ENCODE measurements at places on chromosomes 4 and X. TPM values are rescaled to one million over a fixed set of nuclear protein-coding genes. Genes with fewer than 3 reads are reported as not detected.

GCNA gene
- 1.2 TPM for total RNA-seq

DNA sequence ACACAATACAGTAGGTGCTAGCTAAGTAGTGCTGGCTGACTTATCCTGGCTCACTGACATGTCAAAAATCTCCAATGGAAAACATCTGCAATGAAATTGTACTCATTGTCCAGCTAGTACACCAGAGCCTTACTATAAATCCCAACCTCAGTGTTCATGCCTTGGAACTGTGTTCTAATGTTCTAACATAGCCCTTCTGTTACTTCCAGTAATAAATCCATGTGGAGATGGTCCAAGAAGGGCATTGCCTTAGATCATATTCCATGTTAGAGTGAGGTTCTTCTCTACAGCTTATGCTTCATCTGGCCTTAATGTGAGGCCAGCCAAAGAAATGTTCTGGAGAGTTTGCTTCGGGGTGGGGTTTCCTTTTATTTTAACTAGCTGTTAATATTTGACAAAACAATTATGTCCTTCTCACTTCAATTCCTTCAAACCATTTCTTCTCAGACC lies 25.1 kb downstream of the ENOX2 start:
- no peak overlapping the region for H3K4me3 ChIP-seq
- no peaks in the 10 kb centered on the region for H3K27me3 ChIP-seq
- H3K36me3 ChIP-seq: no peaks in the 10 kb centered on the region
- DNase-seq: no peak

- H3K27me3 ChIP-seq: no peaks in the 10 kb centered on the region
- no peaks in the 10 kb centered on the region for H3K4me1 ChIP-seq
- no peak overlapping the region for H3K4me3 ChIP-seq
- no peaks in the 10 kb centered on the region for H3K36me3 ChIP-seq
Measured at GRCh38 chrX:94908171-94908570, 1234.2 kb downstream of the FAM133A start.

GRCh38 chrX:112067601-112068000 lies 15.0 kb downstream of the TRPC5 start:
- no peak for DNase-seq
- H3K36me3 ChIP-seq: no peaks in the 10 kb centered on the region
- H3K27me3 ChIP-seq: no peaks in the 10 kb centered on the region
- H3K4me1 ChIP-seq: no peaks in the 10 kb centered on the region
- no peak overlapping the region for H3K27ac ChIP-seq
- H3K4me3 ChIP-seq: no peak overlapping the region
